NCI-H2171 (cell line): ENCODE measurements at places on chromosomes 12 and 14.

- DNase-seq, result peak; percentile 85
Observed at GRCh38 chr14:75982266-75983018, 647 bp upstream of the TGFB3 start.

- DNase-seq, result no peak
Observed at GRCh38 chr12:105077435-105077834, 6.8 kb downstream of the ALDH1L2 start.

DNA sequence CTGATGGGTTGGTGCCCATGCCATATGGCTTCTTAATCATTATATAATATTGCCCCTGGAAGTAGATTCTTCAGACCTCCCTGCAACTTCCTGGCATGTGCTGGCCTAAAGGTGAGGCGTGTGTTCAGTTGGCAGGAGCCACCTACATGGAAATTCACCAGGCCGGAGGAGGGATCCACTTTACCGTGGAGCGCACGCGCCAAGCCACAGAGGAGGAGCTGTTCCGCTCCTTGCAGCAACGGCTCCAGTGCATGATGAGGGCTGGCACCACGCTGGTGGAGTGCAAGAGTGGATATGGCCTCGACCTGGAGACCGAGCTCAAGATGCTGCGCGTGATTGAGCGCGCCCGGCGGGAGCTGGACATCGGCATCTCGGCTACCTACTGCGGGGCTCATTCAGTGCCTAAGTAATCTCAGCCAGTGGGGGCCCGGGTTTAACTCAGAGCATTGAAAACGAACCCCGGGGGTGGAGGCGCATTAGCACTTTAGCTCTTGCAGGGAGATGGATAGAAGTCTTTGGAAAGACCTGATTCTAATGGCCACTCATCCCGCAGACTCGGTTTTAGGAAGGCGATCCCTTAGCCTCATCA lies 13.5 kb downstream of the AMDHD1 start:
- no peak for DNase-seq

- no peak for DNase-seq
Observed at GRCh38 chr14:84535484-84535883, 994.5 kb upstream of the FLRT2 start.

- DNase-seq, result no peak
Observed at GRCh38 chr14:56196274-56196673, 78.1 kb downstream of the PELI2 start.

DNA sequence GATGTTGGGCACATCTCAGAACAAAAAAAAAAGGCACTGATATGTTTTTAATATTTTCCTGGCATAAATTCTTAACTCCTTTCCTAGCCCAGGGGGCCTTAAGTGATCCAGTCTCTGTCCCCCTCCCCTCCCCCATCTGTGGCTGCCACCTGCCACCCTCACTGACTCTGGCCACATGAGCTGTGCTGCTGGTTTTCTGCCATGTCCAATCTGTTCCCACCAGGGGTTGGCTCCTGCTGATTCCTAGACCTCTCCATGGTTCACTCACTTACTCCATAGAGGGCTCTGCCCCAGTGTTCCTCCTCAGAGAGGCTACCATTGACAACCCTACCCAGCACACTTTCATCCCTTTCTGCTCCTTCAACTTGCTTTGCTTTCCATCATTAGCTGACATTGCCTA lies 163.3 kb downstream of the SSPN start:
- no peak for DNase-seq

DNA sequence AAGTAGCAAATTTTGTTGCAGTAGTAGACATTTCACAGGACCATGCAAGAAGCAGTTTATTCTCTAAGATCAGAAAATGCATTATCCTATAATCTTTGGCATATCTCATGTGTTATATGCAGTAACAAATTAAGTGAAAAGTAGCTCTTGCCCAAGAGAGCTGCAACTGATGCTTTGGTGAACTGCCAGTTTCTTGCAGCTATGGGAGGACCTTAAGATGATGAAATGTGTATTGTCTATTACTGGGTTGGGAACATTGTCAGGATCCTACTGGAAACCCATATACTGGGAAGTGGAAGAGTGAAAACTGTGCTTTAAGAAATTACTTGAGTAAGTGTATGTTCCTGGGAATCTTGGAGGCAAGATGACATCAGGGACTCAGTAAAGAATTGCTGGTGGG lies 238.8 kb downstream of the DACT1 start:
- no peak for DNase-seq
